LHCN-M2 (cell line): ENCODE measurements at places on chromosomes 5 and 9.

DNA sequence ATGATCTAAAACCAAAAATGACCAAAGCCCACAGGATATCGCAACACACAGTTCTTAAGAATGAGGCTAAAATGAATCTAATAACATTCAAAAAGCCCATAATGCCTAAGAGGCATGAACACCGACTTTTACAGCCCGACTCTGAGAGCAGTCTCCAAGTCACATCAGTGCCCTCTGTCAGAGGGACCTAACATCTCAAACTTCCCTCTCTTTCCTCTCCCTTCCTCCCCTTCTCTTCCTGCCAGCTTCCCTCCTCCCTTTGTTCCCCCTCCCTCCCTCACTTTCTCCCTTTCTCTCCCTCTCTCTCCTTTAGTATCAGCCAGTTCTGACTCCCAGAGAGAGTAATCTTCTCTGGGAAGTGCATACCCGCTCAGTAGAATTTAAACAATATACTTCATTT lies 154.4 kb downstream of the GLIS3 start:
- DNase-seq: no peak

DNA sequence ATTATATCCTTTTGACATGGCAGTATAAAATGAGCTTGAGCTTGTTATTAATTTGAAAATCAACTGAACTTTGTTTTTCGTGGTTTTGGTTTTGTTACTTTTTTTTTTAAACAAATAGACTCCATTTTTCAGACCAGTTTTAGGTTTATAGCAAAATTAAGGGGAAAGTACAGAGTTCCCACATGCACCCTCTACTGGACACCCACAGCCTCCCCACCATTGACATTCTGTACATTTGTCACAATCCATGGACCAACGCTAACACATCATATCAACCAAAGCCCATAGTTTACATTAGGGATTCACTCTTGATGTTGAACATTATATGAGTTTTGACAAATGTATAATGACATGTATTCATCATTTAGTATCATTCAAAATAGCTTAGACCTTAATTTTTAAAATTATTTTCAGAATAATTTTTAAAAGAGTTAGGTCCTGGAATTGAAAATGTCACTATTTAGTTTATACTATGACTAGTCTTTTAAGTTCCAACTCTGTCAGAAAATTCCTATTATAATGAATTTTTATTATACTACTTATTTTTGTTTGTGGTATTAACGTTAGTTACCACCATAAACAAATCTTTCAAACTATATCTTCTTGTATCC lies 35.3 kb upstream of the JMY start:
- DNase-seq: no peak

DNA sequence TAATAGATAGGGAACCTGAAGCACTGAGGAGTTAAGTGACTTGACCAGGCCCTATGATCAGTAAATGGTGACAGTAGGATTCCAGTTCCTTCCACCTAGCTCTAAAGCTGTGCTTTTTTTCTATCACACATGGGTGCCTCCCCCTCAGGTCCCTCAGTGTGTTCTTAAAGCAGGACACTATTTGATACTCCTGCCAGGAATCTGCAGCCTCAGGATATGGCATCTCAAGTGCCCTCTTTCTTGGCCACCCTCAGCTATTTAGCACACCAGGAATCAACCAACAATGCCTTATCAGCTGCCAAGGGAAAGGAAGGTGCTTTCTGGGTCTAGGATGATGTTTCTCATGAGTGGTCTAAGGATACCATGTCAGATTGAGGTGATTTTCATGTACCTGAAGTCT lies 49.1 kb downstream of the MACROH2A1 start:
- DNase-seq: no peak

DNA sequence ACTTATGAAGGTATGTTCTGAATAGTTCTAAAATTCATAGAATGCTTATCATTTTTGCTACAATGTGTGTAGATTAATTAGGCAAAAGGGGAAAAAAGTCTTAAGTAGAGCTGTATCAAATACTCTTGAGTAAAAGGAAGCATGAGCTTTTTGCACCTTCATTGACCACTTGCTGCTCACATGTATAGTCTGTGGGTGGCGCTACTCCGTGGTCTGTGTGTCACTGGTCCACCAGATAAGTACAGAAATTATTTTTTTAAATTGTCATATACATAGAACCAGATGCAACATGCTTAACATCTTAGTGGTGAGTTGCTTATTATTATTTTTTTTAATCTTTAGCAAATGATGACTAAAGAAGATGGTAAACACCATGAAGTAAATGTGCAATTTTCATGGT lies 130.2 kb downstream of the MAN2A1 start:
- DNase-seq: no peak

- DNase-seq: no peak
Observed at GRCh38 chr5:78747055-78747454, 98.5 kb upstream of the LHFPL2 start.

GRCh38 chr5:89444088-89444487 lies 561.1 kb upstream of the MEF2C start:
- DNase-seq: no peak

- no peak for DNase-seq
Observed at GRCh38 chr9:18487611-18488010, 13.7 kb downstream of the ADAMTSL1 start.

- peak; percentile 56 for DNase-seq
Observed at GRCh38 chr5:146825033-146825432, 53.5 kb downstream of the PPP2R2B start.
